ENCODE measurements at places on chromosomes 16 and 17.

DNA sequence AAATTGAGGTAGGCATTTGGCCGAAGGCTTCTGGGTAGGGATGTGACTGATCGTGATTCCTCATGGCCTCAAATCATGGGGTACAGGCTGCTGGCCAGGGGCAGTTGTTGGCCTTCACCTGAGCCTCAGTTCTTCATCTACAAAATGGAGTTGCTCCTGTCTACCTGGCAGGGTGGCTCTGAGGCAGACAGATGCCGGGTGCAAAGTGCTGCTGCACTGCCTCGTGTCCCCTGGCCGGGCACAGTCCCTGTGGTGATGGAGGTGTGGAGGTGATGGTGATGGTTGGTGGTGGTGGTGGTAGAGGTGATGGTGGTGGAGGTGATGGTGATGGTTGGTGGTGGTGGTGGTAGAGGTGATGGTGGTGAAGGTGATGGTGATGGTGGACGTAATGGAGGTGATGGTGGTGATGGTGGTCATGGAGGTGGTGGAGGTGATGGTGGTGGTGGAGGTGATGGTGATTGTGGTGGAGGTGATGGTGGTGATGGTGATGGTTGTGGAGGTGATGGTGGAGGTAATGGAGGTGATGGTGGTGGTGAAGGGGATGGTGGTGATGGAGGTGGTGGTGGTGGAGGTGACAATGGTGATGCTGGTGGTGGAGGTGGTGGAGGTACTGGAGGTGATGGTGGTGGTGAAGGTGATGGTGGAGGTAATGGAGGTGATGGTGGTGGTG, 52.6 kb downstream of the RNF213 start:
- no peak for DNase-seq

DNA sequence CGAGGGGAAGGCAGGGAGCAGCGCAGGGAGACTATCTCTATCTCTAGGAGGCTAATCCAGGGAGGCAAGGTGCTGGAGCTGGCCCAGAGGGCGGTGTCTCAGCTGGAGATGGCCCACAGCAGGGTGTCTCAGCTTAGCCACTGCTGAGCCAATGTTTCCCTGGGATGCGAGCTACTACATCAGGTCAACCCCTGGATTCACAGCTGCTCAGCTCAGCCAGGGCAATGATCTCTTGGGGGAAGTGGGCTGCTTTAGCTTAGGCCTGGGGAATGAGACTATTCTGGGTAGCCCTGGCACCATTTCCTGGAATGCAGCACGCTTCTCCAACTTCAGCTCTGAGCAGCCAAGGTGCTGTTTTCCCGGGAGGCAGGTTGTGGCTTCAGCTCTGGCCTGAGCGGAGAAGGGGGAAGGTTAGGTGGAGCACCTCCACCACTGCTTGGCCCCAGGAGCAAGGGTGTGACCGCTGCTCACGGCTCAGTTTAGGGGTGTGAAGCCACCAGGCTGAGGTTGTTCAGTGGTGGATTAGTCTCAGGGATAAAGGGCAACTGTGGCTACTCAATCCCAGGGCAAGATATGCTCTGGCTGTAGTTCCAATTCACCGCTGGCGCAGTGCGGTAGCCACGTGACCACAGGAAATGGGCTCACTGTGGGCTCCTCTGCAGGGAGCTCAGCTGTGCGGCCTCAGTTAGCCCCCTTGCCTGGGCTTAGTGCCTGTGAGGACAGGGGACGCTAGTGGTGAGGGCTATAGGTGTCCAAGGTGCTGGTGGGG, 5.2 kb upstream of the PRSS21 start:
- no peak for DNase-seq

- no peak for DNase-seq
Observed at GRCh38 chr16:86126891-86127290, 227.9 kb downstream of the IRF8 start.

- DNase-seq: no peak
Observed at GRCh38 chr17:18315562-18315922, 449 bp downstream of the SMCR8 start.

GRCh38 chr17:75875940-75876189, 2.5 kb downstream of the TRIM47 start:
- no peak for DNase-seq

DNA sequence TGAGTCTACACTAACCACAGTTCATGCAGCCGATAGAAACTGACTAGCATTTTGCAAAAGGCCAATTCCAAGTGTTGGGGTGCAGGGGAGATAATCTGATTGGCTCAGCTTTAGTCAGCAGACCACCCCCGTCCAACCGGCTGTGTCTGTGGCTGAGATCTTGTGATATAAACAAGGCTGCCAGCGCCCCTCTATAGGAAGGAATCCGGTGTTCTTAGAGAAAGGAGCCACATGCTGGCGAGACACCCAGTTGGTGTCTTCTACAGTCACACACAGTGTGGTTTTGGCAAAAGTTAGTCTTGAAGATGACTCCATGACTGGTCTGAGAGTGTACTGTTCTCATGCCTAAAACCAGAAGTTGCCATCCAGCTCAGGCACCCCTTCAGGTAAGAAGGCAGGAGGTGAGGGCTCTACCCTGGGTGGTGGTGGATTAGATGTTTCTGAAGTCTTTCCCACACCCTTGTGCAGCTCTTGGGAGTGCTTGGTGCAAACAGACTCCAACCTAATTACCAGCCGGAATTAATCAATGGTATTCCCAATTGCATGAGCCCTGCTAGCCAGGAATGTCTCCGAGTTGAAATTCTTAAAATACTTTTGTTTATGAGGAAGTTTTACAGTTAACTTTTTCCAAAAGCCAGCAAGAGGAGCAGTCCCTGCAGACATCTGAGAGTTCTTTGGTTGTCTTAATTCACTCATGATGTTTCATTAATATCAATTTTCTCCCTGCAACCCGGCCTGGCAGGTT, 172.3 kb upstream of the IRX6 start:
- DNase-seq: no peak

DNA sequence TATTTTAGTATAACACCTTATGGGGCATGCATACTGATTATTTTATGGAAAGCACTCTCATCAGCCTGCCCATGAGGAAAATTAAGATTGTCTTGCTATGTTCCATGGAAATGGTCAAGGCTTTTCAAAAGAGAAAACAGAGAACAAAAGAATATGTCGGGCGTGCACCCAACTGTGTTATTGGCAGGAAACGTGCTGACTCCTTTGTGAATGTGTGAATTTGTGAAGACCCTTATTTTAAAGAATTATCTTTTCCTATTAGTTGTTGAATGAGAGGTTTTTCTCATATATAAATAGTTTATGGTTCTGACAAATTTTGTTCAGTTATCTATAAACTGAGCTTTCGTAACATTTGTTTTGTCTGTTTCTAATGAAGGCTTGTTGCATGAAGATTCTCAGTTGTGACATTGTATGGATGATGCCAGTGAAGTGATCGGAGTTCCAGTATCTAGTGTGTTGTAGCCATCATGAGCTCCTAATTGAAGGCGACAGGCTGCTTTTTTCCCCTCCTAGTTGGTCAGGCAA, 180.0 kb downstream of the BCAS3 start:
- no peak for DNase-seq

GRCh38 chr17:43151880-43152456, 19.0 kb upstream of the NBR1 start:
- no peak for DNase-seq
